ENCODE measurements at places on chromosomes 2 and 18.

DNA sequence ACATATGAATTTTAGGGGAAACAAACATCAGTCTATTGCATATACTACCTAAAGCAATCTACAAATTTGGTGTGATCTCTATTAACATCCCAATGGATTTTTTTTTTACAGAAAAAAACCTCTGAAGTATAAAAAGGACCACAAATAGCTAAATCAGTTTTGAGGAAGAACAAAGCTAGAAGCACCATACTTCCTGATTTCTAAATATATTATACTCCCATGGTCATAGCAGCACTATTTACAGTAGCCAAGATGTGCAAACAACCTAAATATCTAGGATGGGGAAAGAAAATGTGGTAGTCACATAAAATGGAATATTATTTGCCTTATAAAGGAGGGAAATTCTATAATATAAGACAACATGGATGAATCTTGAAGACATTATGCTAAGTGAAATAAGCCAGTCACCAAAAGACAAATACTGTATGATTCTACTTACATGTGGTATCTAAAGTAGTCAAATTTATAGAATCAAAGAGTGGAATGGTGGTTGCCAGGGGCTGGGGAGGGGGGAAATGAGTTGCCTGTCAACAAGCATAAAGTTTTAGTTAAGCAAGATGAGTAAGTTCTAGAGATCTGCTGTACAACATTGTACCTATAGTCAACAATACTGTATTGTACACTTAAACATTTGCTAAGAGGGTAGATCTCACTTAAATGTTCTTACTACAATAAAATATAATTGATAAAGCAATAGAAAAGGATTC lies 17.6 kb upstream of the CASP8 start:
- DNase-seq = no peak

DNA sequence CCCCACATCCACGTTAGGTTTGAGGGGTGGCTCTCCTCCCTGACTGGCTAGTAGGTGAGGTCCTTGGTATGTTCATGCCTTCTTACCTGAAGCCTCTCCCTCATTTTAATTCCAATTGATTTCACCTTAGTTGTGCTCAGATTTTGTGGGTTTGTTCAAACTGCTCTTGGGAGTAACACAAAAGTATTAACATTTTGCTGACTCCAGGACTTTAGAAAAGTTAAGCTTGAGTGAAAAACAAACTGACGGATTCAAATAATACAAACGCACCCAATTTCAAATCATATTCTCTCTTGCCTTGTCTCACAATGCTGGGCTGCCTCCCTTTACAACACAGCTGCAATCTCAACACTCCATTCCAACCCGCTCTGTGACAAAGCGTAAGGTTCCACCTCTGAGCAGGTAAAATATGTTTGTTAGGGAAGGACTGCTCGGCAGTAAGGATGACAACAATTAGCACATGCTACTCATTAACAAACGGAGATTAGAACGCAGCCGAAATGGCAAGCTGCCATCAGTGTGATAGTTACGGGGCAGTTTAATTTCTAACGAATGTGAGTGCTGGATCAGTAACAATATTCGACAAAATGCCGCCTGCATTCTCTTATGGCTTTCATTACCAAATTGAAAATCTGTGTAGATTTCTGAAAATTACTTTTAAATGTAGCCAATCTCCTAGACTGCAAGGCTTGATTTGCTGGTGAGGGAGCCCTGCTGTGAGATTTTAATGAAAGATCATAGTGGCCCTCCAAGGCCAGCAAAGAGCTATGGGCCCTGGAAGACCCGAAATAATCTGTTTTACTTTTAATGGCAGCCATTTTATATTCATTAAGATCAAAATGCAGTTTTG lies 730.6 kb upstream of the FANCL start:
- no peak for DNase-seq

GRCh38 chr2:149039213-149039724 lies 770 bp downstream of the LYPD6B start:
- DNase-seq = no peak

GRCh38 chr2:200199005-200199404 lies 107.5 kb upstream of the SPATS2L start:
- no peak for DNase-seq

DNA sequence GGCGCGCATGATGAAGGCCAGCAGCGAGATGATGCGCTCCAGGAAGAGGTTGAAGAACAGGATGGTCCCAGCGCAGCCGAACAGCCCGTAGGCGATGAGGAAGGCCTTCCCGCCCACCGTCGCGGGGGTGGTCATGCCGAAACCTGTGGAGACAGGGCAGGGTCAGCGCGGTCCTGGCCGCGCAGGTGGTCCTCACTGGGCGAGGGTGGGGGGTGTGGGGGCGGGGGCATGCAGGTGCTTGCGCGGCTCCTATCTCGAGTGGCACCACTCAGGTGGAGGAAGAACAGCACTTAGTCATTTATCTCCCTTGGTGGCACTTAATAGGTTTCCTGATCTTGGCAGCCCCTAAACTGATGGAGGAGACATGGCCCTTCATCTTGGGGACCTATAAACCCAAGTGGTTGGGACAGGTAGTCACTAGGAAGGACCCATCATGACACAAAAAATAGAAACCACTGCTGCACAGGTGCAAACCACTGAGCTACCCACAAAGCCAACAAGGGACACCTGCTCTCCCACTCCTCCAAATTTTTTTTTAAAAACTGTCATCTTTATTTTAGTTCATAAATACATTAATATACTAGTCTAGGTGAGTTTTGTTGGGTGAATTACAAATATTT lies 118.8 kb downstream of the MSH2 start:
- no peak for DNase-seq
